ENCODE measurements at places on chromosomes 13 and 19.
A peak's percentile ranks its signal among the peaks of the same experiment; 100 is the strongest.

DNA sequence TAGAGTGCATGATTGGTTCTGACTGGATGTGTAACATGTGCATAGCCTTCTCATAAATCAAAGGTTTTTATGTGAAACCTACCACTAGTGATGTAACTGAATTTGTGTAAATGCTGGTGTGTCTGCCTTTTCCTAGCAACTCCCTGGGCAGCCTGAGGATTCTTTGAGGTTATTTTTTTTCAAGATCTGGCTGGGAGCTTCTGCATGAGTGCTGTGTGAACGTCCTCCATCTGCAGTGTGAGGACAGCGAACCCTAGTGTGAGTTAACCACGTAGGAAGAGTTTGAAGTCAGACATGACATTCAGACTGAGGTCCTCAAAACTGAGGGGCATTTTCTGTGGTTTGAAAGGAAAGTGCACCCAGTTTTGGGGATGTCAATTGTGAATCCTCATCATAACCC lies 39.9 kb downstream of the DPRX start:
- no peak for DNase-seq

GRCh38 chr19:9828551-9829063 lies 889 bp downstream of the UBL5 start:
- DNase-seq = no peak

DNA sequence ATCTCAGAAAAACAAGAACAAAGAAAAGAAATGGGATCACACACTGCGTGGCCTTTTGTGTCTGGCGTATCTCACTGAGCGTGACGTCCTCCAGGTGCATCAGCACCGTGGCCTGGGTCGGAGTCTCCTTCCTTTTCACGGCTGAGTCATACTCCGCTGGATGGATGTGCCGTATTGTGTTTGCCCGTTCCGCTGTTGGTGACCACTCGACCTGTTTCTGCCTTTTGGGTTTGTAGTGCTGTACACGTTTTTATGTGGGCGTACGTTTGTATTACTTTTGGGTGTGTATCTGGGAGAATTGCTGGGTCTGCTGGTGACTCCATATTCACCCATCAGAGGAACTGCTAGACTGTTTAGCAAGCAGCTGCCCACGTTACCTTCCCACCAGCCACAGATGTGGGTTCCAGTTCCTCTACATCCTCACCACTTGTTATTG lies 11.4 kb downstream of the ARID3A start:
- no peak for DNase-seq

DNA sequence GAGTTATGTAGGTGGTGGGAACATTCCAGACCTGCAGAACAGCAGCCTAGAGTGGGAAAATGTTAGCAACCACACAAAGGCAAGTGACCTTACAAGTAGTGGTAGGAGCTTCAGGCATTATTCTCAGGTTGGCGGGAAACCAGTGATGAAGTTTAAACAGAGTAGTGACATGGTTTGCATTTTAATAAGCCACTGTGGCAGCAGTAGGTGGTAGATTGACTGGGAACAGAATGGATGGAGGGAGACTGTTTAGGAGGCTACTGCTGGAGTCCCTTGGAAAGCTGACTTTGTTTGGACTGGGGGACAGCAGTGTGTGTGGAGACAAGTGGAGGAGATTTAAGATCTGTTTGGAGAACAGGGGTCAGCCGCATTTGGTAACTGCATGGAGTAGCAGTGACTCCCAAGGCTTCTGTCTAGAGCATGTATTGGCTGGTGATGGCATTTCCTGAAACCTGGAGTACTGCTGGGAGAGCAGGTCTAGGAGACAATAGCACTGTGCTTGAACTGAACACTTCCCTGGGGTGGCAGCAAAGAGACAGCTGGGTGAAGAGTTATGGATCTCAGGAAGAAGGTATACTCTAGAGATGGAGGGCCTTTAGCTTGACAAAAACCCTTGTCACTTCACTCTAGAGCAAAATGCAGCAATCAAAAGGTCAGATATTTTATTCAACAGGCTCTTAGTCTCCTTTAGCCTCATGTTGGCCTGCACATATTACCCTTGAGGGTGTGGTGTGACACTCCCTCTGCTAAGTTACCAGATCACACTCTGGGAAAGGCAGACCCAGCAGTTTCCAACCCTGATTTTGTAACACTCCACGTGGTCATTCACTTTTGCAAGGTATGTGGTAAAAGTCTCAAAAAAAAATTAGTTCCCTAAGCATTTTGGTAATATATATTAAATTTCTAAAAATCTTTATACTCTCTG lies 70.3 kb downstream of the DHRS12 start:
- no peak for DNase-seq

- DNase-seq = peak; percentile 63
These were observed 850 bp downstream of the MTMR6 start for GRCh38 chr13:25286308-25286968.

DNA sequence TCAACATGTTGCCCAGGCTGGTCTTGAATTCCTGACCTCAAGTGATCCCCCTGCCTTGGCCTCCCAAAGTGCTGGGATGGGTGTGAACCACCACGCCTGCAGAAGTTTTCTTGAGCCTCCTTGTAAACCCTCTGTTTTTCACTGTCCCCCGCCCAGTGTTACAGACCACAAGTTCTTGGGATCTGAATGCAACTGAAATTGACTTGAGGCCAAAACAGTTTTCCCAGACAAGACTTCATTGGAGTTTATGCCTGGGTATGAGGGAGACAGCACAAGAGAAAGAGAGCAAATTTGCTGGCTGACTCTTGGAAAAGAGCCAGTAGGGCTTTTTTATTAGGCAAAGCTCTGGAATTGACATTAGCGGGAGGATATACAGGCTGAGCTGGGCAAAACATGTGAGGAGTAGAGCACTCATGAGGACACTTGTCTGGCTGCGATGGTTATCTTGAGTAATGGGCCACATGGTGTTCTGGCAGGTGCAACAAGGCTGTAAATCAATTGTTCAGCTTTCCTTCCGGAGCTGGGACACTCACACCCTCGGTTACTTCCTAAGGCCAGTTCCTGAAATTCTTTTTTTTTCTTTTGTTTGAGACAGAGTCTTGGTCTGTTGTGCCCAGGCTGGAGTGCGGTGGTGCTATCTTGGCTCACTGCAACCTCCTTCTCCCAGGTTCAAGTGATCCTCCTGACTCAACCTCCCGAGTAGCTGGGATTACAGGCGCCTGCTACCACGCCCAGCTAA lies 12.7 kb upstream of the HNRNPL start:
- DNase-seq = no peak

GRCh38 chr19:11504502-11505031 lies 1.1 kb downstream of the ZNF653 start:
- no peak for DNase-seq

DNA sequence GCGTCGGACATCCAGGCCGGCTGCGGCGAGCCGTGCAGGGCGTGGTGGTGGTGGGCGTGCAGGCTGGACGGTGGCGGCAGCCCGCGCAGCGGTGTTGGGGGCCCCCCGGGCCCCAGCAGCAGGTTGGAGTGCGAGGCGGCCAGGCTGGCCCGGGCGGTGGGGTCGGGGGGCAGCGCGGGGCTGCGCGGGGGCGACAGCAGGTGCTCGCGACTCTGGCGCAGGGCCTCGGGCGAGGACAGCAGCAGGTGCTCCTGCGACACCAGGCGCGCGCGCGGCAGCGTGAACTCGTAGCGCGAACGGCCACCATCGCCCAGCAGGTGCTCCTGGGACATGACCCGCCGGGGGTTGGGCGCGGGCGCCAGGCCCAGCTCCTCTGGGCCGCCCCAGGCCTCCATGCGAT lies 9.8 kb downstream of the SHISA7 start:
- no peak for DNase-seq

DNA sequence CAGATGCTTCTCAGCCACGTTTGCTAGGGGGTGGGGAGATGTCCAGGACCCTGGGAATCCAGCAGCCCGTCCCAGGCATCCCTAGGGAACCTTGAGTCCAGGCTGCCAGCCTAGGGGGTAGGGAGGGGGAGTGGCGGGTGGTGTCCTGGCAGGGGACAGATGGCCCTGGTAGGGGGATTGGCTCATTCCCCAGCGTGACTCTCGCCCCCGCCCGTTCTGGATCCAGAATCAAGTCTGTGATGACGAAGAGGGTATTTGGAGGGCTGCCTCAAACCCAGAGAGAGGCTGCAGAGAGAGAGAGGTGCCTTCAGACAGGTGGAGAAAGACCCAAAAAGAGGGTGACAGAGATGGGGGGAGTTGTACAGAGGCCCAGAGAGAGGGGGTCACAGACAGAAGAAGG lies 4.1 kb downstream of the SLC17A7 start:
- no peak for DNase-seq

- no peak for DNase-seq
These were observed 99.6 kb downstream of the PAN3 start for GRCh38 chr13:28237944-28238343.

Measured in NCI-H526 (cell line).